ENCODE measurements at places on chromosomes 12 and 14. TPM values are rescaled to one million over a fixed set of nuclear protein-coding genes. Genes with fewer than 3 reads are reported as not detected.

- H3K27me3 ChIP-seq = peaks cover 43% of the 10 kb centered on the region
- H3K27ac ChIP-seq = no peak overlapping the region
- H3K4me3 ChIP-seq = no peak overlapping the region
Observed at GRCh38 chr12:72272731-72273498, 745 bp downstream of the TRHDE start.

DNA sequence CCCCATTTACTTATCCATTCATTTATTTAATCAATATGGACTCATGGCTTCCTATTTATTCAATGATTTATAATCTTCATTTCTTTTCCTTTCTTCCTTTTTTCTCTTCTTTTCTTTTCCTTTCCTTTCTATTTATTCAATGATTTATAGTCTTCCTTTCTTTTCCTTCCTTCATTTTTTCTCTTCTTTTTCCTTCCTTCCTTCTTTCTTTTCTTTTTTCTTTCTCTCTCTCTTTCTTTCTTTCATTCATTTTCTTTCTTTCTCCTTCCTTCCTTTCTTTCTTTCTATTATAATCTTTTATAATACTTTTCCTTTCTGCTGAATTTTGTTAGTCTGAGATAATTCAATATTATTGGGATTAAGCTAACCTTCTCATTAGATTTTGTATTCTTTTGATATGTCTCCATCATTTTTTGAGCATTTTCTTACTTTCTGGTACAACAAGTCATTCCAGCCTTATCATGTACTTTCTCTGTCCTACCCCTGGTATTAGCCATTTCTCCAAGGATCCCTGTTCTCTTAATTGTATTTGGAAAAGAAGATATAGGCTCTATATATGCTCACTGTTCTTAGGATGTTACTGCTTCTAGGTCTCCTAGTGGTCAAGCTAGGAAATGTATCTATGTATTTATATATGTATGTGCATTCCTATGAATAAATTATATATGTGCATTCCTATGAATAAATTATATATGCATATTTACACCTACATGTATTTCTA, 12.1 kb downstream of the LACRT start:
- H3K4me3 ChIP-seq = no peak overlapping the region
- no peaks in the 10 kb centered on the region for H3K4me1 ChIP-seq
- H3K27ac ChIP-seq = no peak overlapping the region
- H3K27me3 ChIP-seq = peaks cover 41% of the 10 kb centered on the region

- DNase-seq = no peak
- no peaks in the 10 kb centered on the region for H3K36me3 ChIP-seq
- no peaks in the 10 kb centered on the region for H3K4me1 ChIP-seq
- H3K4me3 ChIP-seq = no peak overlapping the region
Observed at GRCh38 chr12:60195483-60195882, 599.7 kb downstream of the SLC16A7 start.

- H3K4me3 ChIP-seq = no peak overlapping the region
- H3K27me3 ChIP-seq = no peaks in the 10 kb centered on the region
- no peak overlapping the region for H3K27ac ChIP-seq
- H3K36me3 ChIP-seq = no peaks in the 10 kb centered on the region
- H3K4me1 ChIP-seq = peaks cover 16% of the 10 kb centered on the region
Observed at GRCh38 chr12:116354950-116355783, 77.7 kb upstream of the MED13L start.

OSBPL8 gene
- total RNA-seq = 78.5 TPM

ETFBKMT gene
- total RNA-seq = 1.4 TPM

- peaks cover 9% of the 10 kb centered on the region for H3K4me1 ChIP-seq
- H3K27me3 ChIP-seq = peaks cover 31% of the 10 kb centered on the region
- H3K36me3 ChIP-seq = no peaks in the 10 kb centered on the region
- H3K27ac ChIP-seq = no peak overlapping the region
Observed at GRCh38 chr12:88577537-88577936, 2.7 kb downstream of the KITLG start.

GRCh38 chr12:56528846-56529245, 7.2 kb downstream of the RBMS2 start:
- no peaks in the 10 kb centered on the region for H3K4me1 ChIP-seq
- H3K27ac ChIP-seq = no peak overlapping the region
- H3K27me3 ChIP-seq = no peaks in the 10 kb centered on the region
- no peak for DNase-seq

PMCH gene
- not detected for total RNA-seq

GRCh38 chr12:9341260-9341585, 133.0 kb upstream of the PZP start:
- H3K4me3 ChIP-seq = no peak overlapping the region
- H3K4me1 ChIP-seq = peaks cover 20% of the 10 kb centered on the region
- H3K27me3 ChIP-seq = no peaks in the 10 kb centered on the region
- H3K27ac ChIP-seq = no peak overlapping the region
- no peak for DNase-seq
- H3K36me3 ChIP-seq = peaks cover 2% of the 10 kb centered on the region

STON2 gene
- total RNA-seq = 0.19 TPM

ZC2HC1C gene
- 1.2 TPM for total RNA-seq

- H3K27me3 ChIP-seq = no peaks in the 10 kb centered on the region
- H3K36me3 ChIP-seq = no peaks in the 10 kb centered on the region
- H3K4me1 ChIP-seq = no peaks in the 10 kb centered on the region
- DNase-seq = no peak
- no peak overlapping the region for H3K27ac ChIP-seq
- no peak overlapping the region for H3K4me3 ChIP-seq
Observed at GRCh38 chr14:74596741-74597450, 15.1 kb downstream of the LTBP2 start.

DNA sequence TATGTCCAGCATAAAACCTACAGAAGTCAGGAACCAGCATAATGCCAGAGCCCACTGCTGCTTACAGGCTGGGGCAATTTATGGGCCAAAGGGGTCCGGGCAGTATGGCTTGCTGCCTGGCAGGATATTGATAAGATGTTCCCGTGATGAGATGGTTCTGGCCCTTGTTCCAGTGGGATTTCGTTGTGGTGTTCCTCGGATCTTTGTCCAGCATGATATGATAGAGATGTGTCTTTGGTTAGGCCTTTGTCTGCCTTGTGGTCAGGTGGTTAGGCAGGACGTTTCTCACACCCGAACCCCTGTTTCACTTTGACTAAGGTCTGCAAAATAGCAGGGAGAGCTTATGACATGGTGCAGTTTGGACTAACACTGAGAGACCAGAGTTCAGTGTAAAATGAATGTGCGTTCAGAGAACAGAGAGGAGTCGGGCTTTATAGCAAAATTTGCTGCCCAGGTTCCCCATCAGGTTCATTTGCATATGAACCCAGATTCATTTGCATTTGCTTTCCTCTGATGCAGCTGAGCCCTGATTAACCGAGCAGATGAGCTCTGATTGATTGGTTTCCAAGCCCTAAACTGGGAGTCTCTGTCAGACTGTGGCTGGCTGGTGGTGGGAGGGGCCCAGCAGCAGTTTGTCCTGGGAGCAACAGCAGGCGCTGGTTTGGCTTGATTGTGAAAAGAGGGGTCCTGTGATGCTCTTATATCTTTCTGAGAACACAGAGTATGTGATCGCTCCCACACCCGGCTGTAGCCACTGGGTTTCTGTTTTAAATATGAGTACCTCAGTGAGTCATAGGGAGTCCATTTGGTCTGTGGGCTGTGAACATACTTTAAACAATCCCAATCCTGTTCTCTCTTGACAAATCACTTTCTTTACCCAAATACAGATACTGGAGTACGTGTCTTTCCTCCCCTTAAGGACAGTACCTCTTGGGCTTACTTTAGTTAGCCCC, 156.3 kb upstream of the PZP start:
- H3K27me3 ChIP-seq = peaks cover 7% of the 10 kb centered on the region
- H3K4me1 ChIP-seq = peaks cover 37% of the 10 kb centered on the region
- no peaks in the 10 kb centered on the region for H3K36me3 ChIP-seq
- peak overlapping the region; percentile 9 for H3K4me3 ChIP-seq
- DNase-seq = peak; percentile 71

ACOT4 gene
- 3.0 TPM for total RNA-seq

NR2C1 gene
- total RNA-seq = 39.3 TPM

- H3K4me1 ChIP-seq = no peaks in the 10 kb centered on the region
- H3K27ac ChIP-seq = no peak overlapping the region
- peaks cover 5% of the 10 kb centered on the region for H3K27me3 ChIP-seq
Observed at GRCh38 chr12:90239732-90240260, 531.2 kb upstream of the ATP2B1 start.

DNA sequence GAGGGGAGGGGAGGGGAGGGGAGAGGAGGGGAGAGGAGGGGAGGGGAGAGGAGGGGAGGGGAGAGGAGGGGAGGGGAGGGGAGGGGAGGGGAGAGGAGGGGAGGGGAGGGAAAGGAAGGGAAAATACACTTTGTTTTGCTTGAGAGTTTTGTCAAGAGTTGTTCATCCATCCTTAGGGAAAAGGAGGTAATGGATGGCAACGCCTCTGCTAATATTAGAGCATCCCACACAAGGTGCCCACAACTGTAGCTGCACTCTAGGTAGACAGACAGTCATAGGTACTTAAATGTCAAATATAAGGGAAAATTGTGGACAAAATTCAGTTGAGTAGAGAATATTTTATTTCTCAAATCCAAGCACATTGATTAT, 2.5 kb upstream of the SSH1 start:
- peaks cover 6% of the 10 kb centered on the region for H3K36me3 ChIP-seq
- peaks cover 32% of the 10 kb centered on the region for H3K4me1 ChIP-seq
- H3K27ac ChIP-seq = no peak overlapping the region
- no peak overlapping the region for H3K4me3 ChIP-seq
- peaks cover 2% of the 10 kb centered on the region for H3K27me3 ChIP-seq

OTOGL gene
- total RNA-seq = not detected

GLIPR1L1 gene
- total RNA-seq = not detected

DNA sequence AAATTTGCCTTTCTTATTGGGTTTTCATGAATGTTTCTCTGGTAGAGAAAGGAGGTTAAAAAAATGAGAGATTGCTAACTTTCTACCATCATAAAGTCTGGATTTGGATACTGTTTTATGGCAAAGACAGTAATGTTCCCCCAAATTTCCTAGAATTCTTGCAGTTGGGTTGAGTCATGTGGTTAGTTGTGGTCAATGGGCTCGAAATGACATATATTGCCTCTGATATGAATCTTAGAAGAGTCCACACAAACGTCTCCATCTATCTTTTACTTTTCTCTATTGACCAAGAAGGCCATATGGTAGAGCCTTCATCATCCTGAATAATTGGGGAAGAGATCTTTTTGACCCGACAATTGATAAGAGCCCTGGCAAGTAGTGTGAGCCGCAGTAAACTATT, 119.5 kb upstream of the PMCH start:
- peaks cover 4% of the 10 kb centered on the region for H3K27me3 ChIP-seq
- H3K27ac ChIP-seq = no peak overlapping the region
- H3K4me3 ChIP-seq = no peak overlapping the region
- DNase-seq = no peak
- H3K36me3 ChIP-seq = no peaks in the 10 kb centered on the region

- H3K36me3 ChIP-seq = peaks cover 25% of the 10 kb centered on the region
- H3K27ac ChIP-seq = peak overlapping the region; percentile 76
- DNase-seq = no peak
Observed at GRCh38 chr12:120257041-120257821, 8.3 kb downstream of the PXN start.

- H3K4me3 ChIP-seq = no peak overlapping the region
- no peak for DNase-seq
- no peaks in the 10 kb centered on the region for H3K27me3 ChIP-seq
- H3K27ac ChIP-seq = no peak overlapping the region
- peaks cover 78% of the 10 kb centered on the region for H3K4me1 ChIP-seq
Observed at GRCh38 chr14:75170772-75171171, 5.6 kb downstream of the TMED10 start.

DNA sequence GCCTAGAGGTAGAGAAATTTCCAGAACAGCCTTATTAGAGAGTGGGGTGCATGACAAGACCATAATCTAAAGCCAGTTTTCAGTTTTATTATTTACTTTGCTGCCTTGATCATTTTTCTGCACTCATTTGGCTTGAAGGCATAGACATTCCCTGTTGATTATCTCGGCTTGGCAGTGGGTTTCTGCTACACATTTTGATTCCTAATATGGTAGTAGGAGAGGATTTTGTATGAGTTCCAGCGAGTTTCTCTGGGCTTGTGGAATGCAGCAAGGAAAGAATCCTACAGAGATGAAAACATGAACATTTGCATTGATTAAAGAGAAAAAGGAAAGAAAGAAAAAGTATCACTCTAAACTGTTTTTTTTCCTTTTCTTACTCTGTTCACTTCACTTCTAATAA, 281.2 kb downstream of the PAWR start:
- DNase-seq = no peak
- H3K4me1 ChIP-seq = no peaks in the 10 kb centered on the region
- H3K27me3 ChIP-seq = no peaks in the 10 kb centered on the region
- H3K36me3 ChIP-seq = no peaks in the 10 kb centered on the region
- no peak overlapping the region for H3K27ac ChIP-seq

IFNG gene
- total RNA-seq = 193 TPM

KLHL33 gene
- 0.09 TPM for total RNA-seq

GRCh38 chr12:77796775-77797174, 33.9 kb upstream of the NAV3 start:
- H3K27me3 ChIP-seq = no peaks in the 10 kb centered on the region
- no peak overlapping the region for H3K27ac ChIP-seq
- no peaks in the 10 kb centered on the region for H3K4me1 ChIP-seq
- DNase-seq = no peak
- no peak overlapping the region for H3K4me3 ChIP-seq

DNA sequence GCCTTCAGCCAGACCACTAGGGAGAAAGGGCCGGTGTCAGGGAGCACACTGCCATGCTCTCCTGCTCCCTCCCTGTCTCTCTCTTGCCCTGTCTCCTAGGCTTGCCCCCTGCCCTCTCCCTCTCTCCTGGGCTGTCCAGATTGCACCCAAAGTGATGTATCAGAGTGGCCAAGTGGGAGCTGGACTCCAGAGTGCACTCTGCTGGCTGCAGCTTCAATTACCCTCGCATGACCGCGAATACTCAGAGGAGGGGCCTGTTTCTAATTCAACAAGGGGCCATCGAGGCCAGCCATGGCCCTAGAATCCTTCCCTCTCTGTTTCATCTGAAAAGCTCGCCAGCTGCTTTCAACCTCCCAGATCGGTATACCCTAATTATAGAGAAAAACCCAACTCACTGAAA, 206.4 kb upstream of the FKBP4 start:
- H3K36me3 ChIP-seq = no peaks in the 10 kb centered on the region
- H3K4me3 ChIP-seq = no peak overlapping the region
- no peak overlapping the region for H3K27ac ChIP-seq
- peaks cover 24% of the 10 kb centered on the region for H3K27me3 ChIP-seq
- H3K4me1 ChIP-seq = no peaks in the 10 kb centered on the region

NTS gene
- total RNA-seq = not detected

PRB2 gene
- total RNA-seq = not detected

DNA sequence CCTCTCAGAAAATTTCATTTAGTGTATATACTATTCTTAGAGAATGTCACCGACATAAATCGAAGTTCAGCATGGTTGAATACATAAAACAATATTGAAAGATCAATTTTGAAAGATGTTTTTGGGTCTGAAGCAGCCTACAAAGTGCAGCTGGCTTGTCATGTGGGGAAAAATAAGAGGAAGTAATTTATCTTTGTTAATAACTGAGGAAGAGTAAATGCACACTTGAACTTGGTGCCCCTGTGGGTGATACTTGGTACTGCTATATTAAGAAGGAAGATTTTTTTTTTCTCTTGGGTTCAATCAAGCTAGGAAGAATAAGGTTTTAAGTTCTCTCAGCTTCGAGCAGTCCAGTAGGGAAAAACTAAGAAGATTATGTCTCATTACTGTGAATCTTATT, 661.3 kb downstream of the RPL10L start:
- H3K27ac ChIP-seq = no peak overlapping the region
- no peaks in the 10 kb centered on the region for H3K36me3 ChIP-seq
- no peaks in the 10 kb centered on the region for H3K27me3 ChIP-seq
- no peaks in the 10 kb centered on the region for H3K4me1 ChIP-seq
- no peak overlapping the region for H3K4me3 ChIP-seq
